ENCODE measurements at places on chromosomes 7 and 10.
A peak's percentile ranks its signal among the peaks of the same experiment; 100 is the strongest.

DNA sequence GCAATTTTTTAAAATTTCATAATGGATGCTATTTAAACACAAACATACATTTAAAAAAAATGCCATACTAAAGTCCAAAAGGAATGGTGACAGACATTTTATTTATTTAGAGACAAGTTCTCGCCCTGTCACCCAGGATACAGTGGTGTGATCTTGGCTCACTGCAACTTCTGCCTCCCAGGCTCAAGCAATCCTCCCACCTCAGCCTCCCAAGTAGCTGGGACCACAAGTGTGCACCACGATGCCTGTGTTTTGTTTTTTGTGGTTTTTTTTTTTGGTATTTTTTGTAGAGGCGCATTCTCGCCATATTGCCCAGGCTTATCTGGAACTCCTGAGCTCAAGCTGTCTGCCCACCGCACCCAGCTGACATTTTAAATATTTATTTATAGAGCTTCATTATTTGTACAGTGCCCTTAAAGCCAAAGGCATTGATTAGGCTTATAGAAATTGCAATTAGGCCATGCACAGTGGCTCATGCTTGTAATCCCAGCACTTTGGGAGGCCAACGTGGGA lies 703.5 kb downstream of the AUTS2 start:
- no peak for DNase-seq

- peak; percentile 79 for DNase-seq
These were observed 4.9 kb upstream of the ELN start for GRCh38 chr7:74023092-74023536.

DNA sequence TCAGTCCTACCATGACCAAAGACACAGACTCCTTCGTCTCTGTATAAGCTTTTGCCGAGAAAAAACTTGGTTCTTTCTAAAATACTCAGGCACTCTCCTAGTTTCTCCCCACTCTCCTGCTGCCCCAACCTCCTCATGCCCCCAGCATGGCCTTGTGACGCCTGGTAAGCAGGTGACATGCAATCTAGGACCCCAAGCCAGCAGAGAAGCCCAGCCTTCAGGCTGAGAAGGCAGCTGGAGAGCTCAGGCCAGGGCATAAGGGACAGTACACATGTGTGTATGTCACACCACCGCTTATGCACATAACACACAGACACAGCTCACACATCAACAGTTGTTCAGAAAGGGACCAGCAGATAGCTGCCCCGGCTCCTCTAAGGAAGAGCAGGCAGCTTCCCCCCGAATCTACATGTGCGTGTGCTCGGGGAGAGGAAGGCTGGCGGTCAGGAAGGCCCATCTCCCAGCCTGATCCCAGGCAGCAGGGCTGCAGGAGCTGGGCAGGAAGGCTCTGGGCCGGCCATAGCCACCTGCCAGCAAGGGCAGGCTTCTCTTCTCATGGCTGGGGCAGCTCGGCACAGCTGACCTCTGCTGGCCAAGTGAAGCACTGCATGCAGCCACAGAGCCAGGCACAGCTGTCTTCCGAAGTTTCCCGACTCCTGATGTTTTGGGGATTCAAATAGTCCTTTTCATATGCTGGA lies 8.5 kb downstream of the DDX56 start:
- DNase-seq: peak; percentile 78

GRCh38 chr7:30612658-30613265 lies 18.1 kb downstream of the GARS1 start:
- DNase-seq: no peak

DNA sequence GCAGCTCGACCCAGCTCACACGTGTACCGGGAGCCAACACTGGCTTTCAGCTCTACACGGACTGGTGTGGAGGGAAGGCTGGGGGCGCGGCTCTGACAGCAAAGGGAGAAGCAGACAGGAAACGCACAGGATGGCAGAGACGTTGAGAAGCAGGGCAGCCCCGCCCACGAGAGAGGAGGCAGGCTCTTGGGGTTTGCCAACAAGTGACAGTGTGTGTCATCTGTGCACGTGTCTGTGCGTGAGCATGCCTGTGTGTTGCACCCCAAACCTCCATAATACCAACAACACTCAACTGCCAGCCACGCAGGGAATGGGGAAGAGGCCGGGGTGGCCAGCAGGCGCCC lies 64.4 kb upstream of the PDGFA start:
- no peak for DNase-seq

GRCh38 chr10:75269605-75270004 lies 33.8 kb upstream of the COMTD1 start:
- DNase-seq: no peak

DNA sequence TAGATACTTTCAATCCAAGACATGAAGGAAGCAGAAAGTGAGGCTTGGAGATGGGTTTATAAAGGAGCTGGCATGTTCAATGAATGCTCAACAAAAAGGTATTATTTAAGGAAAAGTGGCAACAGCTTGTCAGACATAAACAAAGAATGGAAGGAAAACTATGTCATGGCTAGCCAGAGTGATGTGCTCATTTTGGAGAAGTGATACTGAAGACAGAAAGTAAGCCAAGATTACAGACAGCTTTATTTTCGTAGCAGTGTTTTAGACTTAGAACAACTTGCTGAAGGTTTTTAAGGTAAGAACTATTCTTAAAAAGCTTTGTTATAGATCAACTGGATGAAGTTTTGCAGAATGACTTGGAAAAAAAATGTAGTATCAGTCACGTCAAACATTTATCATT lies 160.5 kb upstream of the FERD3L start:
- DNase-seq: no peak

DNA sequence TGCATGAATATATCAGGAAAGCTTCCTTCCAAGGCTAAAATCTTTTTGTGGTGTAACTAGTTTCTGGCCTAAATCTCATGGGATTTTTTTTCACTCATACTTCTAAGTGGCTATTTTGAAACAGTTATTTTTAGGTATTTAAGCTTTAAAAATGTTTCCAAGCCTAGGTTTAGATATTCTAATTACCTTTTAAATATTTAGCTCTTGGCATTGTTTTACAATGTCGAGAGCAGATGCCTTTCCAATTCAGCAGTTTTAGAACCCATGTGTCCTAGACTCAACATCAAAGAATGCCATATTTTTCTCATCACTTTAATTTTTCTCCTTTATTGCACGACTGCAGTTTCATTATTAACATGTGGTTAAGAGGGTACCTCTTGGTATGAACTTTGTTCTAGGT lies 27.1 kb upstream of the STOX1 start:
- DNase-seq: no peak

- no peak for DNase-seq
These were observed 70.6 kb downstream of the CCDC71L start for GRCh38 chr7:106590209-106590816.

DNA sequence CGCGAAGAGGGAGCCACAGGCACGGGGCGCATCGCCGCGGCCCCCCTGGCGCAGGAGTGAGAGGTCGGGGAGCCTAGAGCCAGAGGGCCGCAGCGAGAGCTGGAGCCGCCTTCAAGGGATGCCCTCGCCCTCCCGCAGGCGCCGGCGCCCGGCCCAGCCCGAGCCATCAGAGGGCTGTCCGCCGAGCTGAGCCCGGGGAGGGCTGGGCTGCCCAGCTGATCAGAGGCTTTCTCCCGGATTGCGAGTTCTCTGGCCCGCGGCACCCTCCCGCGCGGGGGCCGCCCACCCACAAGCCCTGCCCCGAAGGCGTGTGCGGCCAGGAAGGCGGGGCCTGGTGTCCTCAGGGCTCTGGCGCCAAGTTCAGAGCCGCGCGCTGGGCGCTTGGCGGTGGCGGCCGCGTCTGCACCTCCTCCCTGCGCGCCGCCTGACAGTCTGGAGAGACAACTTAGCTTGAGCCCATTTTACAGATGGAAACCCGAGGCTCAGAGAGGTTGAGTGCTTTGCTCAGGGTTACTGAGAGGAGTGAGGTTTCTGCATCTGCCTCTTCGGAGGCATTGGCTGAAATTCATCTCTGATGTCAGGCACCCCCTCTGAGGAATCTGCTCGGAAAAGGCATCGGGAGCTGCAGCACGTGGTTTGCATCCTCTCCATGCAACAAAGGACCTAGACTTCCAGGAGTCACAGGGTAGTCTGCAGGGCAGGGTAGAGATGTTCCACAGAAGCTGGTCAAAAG lies 3.8 kb upstream of the ANTXRL start:
- DNase-seq: peak; percentile 84

DNA sequence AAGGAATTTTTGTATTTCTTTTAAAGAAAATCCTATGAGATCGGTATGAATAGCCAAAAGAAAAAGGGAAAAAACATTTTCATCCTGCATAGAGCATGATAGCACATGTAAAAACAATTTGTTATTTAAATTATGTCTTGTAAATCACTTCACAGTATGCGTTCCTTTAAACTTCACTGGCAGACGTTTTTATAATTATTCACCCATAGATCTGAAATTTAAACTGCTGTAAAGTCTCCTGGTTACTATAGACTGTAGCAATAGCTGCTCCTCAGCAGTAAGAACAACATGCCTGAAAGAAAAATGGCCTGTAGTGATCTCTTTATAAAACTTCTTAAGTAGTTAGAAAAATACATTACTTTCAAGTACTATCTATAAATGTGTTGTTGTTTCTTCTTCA lies 26.5 kb downstream of the CAPZA2 start:
- DNase-seq: no peak

DNA sequence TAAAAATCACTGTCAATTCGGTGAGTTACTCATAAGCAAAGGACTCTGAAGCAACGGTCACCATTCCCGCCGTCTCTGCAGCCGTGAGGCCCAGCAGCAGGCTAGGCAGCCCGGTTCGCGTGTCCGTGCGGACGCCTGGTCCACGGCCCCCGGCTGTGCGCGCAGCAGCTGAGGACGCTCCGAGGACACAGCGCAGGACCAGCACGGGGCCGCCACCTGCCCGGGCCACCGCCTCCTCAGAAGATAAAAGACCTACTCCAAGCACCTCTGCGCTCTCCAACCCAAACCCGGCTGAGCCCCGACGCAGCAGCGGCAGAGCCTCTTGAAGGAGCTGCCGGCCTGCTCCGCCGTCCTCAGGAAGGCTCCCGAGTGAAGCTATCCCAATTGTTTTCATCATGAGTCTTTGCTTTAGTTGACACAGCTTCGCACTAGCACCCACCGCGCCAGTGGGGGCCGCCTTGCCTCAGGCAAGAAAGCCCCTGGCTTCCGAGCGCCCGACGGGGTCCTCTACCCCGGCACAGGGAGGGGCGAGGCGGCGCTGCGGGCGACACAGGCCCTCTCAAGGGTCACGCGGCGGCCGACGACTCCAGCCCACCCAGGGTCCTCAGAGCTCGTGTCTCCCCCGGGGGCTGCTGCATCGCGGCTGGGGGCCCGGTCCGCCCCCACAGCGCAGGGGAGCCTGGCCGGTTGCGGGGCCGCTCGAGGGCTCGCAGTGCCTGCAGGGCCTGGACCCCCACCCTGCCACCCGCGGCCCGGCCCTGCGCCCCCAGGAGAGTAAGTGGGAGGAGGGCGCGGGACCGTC lies 16.9 kb upstream of the GPR146 start:
- DNase-seq: peak; percentile 69

DNA sequence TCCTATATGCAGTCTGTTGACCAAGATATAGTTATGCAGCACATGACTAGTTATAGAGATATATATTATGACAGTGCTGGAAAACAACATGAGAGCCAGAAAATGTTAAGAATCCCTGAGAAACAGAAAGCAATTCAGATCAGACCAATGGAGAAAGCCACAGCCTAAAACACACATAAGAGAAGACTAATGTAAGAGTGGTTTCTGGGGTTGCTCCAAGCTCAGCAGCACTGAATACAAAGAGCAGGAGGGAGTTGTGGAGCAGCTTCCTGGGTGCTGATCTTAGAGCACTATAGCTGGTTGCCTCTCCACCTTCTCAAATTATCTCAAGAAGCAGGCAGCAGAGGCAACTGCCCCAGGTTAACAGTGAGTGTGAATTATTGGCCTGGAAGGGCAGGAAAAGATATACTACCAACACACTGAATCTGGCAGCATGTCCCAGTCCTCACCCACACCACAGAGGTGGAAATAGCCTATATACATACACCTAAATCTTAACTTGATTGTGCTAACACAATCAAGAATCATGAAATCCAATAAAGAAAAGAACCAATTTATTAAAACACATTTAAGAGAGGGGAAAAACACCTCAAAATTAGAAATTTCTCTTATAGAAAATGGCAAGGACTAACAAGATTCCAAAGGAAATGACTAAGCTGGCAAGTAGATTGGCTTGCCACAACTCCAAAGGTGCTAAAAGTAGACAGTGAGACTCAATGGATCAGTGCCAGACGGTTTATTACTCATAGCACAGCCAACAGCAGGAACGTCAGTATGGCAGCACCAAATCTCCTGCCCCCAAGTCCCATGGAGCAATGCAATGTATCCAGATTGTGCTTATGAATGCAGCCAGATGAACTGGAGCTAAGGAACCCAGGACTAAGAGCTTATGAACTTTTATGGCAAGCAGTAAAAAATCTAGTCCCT lies 5.1 kb downstream of the PTTG1IP2 start:
- peak; percentile 87 for DNase-seq

- DNase-seq: peak; percentile 22
These were observed 251.0 kb downstream of the TFEC start for GRCh38 chr7:115779561-115779960.

- DNase-seq: no peak
These were observed 242.8 kb downstream of the TCERG1L start for GRCh38 chr10:131068760-131069159.

DNA sequence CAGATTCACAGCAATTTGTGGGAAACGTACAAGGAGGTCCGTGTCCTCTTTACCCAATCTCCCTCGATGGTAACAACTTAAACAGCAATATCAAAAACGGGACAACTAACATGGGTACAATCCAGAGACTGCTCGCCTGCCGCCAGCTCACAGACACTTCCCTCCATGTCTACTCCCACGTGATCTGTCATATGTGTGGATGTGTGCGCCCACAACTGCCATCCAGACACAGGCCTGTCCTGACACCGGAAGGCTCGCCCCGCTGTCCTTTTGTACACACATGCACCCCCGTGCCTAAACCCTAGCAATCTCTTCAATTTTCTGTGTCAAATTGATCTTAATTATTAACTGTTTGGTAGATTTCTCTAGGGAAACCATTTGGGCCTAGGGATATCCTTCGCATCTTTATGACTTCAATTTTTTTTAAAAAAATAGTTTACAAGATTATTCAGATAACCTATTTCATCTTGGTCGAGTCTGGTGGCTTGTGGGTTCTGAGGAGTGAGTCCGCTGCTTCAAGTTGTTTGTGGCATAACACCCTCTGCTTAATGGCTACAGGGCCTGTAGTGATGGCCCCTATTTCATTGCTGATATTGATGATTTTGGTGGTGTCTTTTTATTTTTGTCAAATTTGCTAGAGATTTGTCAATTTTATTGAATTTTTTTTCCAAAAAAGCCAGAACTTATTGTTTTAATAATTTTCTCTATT lies 260.6 kb downstream of the MAD1L1 start:
- DNase-seq: no peak

GRCh38 chr10:129796710-129797420 lies 167.2 kb downstream of the EBF3 start:
- DNase-seq: no peak

DNA sequence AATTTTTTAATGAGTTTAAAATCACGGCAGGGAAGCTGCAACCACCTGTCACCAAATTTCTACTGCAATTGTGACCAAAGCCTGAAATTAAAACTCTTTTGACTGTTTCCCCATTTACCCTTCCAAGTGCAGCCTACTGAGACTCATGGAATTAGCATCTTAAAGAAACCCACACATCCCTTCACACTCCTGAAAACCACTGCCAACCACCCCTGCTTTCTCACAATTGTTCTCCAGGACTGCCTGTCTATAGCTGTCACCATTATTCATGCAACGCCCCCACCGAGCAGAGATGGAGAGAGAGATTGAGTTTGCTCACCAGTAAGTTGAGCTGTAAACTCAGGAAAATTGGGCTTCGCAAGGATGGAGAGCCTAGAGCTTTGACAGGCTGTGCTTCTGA lies 383.8 kb upstream of the SORCS1 start:
- peak; percentile 8 for DNase-seq

- DNase-seq: no peak
These were observed 135.9 kb downstream of the ADARB2 start for GRCh38 chr10:1601406-1601805.

GRCh38 chr7:50852901-50853300 lies 70.2 kb upstream of the GRB10 start:
- DNase-seq: no peak

Measured in astrocyte of the hippocampus (primary cell).